DMS 273 treated with DMSO at 0.1 percent for 48 hours (cell line): ENCODE measurements at places on chromosomes 1 and 21.

GRCh38 chr1:114238053-114238452, 84.4 kb upstream of the SYT6 start:
- no peak for DNase-seq

GRCh38 chr1:203648276-203648675, 21.6 kb downstream of the ATP2B4 start:
- DNase-seq, result no peak

- no peak for DNase-seq
These were observed 38.5 kb downstream of the HSPG2 start for GRCh38 chr1:21898326-21899200.

- DNase-seq, result no peak
These were observed 50.9 kb upstream of the PTGS2 start for GRCh38 chr1:186730951-186731729.

DNA sequence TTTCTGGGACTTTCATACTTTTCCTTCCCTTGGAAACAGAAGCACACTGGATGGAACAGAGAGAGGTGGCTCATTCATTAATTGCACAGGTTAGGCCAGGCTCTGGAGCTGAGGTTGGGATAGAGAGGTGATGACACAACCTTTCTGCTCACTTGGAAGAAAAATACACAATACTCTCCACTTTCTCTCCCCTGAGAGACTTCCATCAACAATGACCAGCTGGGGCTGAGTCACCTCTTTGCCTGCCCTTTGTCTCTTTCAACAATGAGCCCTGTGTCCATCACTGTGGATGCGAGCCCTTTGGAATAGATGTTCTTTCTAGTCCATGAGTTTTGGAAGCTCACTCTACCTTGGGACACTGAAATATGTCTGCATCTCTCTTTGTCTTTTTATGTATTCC, 43.1 kb downstream of the ATP2B4 start:
- DNase-seq, result no peak

DNA sequence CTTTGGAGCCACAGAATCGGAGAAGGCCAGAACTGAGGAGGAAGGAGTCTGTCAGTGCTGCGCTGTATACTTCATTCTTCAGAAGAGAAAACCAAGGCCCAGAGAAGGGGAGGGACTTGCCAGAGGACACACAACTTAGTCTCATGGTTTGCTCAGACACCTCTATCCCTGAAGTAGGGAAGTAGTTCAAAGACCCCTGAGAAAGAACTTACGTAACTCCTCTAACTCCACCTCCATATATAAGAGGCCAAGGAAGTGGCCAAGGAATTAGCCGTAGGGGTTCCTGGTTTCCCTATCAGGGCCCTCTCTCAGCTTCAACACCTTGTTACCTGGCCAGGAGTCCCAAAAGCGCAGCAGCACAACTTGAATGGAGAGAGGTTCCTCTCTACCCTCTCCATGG, 580 bp upstream of the NECTIN4 start:
- DNase-seq, result no peak
